ENCODE measurements at places on chromosomes 5 and 9.

DNA sequence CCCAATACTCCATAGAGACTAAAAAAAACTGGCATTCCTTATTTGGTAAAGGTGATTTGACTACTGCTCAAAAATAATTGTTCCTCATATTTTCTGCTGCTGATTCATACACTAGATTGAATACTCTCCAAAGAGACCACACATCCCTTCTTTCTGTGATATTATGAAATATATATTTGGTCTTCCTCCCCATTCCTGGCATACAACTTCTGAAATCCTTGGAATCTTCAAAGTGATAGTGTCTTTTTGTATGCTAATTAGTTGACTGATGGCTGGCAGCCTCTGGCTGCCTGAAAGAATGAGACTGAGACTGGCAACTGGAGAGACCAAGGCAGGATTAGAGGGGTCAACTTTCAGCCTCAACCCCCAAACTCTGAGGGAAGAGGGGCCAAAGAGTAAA, 348.0 kb upstream of the RFX3 start:
- DNase-seq: no peak

DNA sequence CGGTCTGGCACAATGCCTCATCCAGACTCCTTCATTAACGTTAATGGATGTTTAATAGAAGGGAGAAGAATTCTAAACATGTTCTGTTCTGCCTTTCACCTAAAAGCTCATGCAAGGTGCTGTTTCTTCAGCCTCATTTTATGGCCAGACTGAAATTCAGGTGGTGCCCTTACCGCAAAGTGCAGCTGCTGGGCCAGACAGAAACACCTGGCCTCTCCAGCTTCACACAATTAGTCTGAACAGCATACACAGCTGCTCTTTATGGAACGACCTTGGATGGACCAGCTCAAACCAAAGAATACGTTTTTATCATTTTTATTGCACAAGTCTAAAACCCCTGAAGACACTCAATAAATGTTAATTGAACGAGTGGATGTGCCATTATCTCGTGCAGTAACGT, 4.6 kb downstream of the SNCAIP start:
- no peak for DNase-seq

DNA sequence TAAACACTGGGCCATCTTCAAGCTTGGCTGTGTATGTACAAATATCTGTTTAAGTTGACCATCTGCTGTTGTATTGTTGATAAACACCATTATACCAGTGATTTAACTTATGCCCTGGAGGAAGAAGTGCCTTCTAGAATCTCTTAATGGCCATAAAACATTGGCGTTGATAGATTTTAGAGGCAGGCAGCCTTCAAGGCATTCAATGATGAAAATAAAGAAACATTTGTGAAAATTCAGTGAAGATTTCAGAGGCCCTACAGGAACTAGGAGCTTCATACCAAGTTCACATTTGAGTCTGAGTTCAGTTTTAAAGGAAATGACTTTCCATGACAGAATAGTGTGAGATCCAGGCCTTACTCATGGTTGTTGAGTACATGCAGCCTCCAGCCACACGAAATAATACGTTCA, 52.2 kb downstream of the MAP1B start:
- no peak for DNase-seq

DNA sequence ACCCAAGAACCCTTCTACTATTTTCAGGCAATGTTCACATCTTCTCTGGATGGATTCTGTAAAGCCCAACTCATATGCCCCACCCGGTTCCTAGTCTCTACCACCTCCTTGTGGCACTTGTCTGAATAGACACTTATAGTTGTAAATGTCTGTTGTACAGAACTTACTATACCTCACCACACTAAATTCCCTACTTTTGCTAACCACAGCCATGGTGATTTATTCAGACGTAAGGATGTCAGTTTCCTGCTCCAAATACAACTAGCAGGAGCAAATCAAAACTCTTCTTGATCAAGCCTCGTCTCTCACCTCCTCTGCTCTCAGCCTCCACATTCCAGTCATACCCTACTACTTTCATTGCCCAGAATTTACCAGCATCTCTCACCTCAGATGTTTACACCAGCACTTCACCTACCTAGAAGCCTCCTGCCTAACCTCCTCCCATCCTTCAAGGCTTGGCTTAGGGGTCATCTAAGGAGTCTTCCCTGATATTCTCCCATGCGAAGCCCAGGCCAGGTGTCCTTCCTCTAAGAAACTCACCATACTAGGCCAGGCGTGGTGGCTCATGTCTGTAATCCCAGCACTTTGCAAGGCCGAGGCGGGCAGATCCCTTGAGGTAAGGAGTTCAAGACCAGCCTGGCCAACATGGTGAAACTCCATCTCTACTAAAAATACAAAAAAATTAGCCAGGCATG, 75.5 kb downstream of the MAPKAP1 start:
- no peak for DNase-seq

GRCh38 chr9:103757062-103757461, 337.0 kb upstream of the SMC2 start:
- no peak for DNase-seq

DNA sequence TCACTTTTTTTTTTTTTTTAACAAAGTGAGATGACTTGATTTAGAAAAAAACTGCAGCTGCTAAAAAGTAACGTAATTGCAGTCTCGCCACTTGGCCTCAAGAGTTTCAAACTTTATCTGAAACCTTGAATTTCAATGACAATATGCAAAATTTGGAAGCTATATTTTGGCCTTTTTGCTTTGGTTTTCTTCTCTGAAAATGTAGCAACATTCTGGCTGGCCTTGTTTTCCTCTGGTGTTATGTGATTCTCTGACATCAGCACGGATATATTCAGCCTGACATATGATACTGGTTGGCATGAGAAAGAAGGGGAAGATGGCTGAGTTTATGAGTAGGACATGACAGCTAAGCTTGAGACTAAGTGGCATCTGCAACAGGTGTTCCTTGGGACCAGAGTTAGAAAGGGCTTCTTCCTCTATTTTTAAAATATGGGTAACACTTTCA, 136.5 kb downstream of the MEF2C start:
- DNase-seq: no peak

GRCh38 chr9:35859310-35859989, 10.8 kb downstream of the OR13J1 start:
- DNase-seq: no peak

GRCh38 chr5:154273028-154273617, 82.6 kb downstream of the GALNT10 start:
- no peak for DNase-seq

DNA sequence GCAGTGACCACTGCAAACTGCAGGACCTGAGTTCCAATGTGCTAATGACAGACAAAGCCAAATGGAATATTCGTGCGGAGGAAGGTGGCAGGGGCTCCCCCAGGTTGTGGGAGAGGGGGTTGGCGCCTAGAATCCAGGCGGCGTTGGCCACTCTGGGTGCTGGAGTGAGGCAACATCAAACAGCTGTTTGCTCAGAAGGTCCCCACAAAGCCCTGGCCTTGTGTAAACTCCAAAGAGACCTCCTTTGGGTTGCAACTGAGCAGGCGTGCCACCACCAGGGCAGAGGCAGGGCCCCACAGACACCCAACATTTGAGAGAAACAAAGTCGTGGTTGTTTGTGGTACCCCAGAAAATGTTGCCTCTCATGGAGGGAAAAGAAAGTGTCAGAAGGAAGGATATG, 14.5 kb downstream of the STKLD1 start:
- no peak for DNase-seq

DNA sequence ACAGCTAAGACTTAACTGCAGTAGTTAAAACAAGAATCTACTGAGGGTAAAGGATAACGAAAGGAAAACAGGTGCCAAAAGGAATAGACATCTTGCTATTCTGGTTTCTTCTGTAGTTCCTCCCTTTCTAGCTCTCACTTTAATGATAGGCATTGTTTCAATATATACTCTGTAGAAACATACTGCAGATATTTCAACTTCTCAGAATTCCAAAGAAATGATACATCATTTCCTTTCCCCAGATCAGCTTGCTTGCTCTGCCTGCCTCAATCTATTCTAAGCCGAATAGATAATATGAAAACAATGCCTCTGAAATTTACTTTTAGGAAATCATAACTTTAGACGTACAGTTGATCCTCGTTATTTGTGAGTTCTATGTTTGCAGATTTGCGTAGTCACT, 46.3 kb downstream of the ACO1 start:
- DNase-seq: no peak

DNA sequence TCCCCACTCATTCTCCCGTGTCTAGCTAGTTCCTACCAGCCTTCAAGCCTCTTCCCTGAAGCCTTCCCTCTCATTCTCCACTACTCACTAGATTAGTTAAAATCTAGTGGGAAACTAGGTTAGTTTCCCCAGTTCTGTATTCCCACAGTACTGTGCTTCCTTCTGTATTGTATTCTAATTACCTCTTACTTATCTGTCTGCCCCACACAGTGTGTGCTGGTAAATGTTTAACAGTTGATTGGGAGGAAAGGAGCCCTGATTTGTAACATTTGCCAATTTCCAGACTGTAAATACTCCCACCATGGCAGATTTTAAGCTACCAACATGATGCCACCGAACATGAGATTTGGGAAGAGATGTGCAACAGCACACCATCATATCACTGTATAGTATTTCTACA, 8.3 kb downstream of the KLHL3 start:
- DNase-seq: no peak

GRCh38 chr5:139817362-139817761, 21.8 kb downstream of the PSD2 start:
- DNase-seq: no peak

DNA sequence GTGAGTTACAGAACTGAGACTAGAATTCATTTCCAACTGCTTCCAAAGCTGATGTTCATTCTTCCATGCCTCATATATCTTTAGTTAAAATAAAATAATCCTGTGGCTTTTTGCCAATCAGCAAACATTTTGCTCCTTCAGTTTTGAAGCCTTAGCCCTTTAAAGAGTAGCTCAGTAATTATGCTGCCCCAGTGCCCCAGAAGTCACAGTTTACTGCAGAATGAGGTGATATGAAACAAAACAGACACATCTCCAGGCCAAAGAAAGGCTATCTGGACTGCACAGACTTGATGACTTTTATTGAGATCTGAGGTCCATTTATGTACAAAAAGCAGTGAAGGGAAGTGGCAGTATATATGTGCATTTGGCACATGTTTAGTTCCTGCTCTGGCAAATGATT, 285.8 kb upstream of the ZNF462 start:
- no peak for DNase-seq

DNA sequence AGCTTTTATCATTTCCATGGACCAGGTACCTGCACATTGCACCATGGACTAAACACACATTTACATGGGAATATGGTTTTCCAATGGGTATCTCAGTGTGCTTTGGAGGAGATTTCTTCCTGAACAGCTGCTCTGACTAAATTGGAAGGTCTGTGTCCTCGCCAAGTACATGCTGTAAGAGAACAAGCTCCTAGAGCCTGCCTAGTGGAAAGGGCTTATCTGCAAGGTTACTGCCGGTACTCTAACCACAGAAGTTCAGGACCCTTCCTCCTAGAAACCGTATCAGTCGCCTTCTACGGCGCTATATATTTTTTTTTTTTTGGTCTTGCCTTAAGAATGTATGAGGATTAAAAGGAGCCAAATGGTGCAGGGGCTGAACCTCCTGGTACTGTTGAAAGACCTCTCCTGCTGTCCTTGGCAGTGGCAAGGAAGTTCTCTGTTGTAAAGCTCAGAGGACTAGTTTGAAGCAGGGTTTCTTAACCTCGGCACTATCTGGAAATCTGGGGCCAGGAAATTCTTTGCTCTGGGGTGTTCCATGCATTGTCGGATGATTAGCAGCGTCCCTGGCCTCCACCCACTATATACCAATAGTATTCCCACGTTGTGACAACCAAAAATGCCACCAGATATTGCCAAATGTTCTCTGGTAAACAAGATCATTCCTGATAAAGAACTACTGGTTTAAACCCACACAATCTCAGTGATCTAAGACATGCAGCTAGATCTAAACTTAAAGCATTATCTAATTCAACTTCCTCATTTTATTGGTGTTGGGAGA, 107.4 kb downstream of the FBXO38 start:
- DNase-seq: no peak

GRCh38 chr5:42656651-42657015, 100.0 kb upstream of the CCDC152 start:
- no peak for DNase-seq

- no peak for DNase-seq
These were observed 144.5 kb upstream of the SEMA6A start for GRCh38 chr5:116719106-116719505.

- no peak for DNase-seq
These were observed 23.3 kb upstream of the EEIG1 start for GRCh38 chr9:128003966-128004604.

- no peak for DNase-seq
These were observed 119.0 kb downstream of the TRIM32 start for GRCh38 chr9:116806075-116806474.

DNA sequence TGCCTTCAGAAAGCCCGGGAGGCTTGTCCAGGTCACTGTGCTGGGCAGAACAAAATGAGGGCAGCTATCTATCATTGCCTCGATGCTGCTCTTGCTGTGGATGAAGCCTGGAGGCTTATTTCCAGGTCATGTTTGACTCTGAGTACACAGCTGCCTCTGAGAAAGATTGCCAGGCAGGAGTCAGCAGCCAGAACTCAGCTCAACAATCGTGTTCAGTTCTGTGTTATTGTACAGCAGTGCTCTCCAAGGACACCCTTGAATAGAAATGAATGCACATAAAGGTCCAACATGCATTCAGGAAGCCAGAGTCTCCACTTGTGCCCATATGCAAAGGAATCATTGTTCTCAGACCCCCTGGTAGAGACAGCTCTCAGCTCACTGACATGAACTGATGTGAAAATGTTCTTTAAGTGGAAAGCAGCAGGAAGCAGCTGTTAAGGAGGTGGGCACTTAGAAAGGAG, 61.7 kb upstream of the ZFR start:
- DNase-seq: no peak

DNA sequence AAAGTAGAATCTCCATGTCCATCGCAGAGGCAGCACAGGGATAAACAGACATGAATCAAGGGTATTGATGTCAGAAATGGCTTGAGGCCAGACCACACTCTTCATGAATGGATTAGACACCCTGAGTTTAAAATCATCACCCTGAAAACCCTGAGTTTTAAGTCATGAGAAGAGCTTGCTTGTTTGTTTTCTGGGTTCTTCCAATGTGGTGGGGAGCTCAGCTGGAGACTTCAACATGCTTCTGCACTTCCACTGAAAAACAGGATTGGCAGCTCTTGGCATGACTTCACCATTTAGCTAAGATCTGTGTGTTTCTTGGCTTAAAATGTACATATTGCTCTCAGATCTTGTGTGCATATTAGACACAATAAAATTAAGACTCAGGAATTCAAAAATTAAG, 9.8 kb downstream of the GCNT4 start:
- DNase-seq: no peak

- DNase-seq: no peak
These were observed 16.7 kb upstream of the MED10 start for GRCh38 chr5:6395102-6395445.

GRCh38 chr5:111813537-111813936, 56.5 kb upstream of the NREP start:
- no peak for DNase-seq

DNA sequence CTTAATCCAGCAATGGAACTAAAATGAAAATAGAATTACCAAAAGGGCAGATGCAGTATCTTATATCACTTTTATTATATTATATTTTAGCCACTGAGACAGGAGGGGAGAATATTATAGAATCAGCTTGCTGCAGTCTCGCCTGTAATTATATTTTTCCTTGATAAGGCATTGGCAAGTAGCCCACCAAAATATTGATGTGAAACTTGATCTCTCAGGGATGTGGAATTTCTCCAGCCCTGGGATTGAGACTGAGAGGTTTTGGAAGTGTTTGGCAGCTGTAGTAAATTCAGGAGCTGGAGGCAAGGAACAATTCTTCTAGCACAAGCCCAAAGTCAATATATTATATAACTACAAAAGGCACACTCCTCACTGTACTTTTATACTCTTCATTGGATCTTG, 142.1 kb upstream of the ADAMTSL1 start:
- DNase-seq: no peak

- no peak for DNase-seq
These were observed 27.4 kb downstream of the FAM219A start for GRCh38 chr9:34430843-34431437.
